Stimulated activated CD4-positive, alpha-beta T cell treated with anti-CD3 and anti-CD28 coated beads, Interleukin-1b, Interleukin-23, amount 100 ng/mL, for 1 hour (primary cell): ENCODE measurements at places on chromosomes 1 and 21.

DNA sequence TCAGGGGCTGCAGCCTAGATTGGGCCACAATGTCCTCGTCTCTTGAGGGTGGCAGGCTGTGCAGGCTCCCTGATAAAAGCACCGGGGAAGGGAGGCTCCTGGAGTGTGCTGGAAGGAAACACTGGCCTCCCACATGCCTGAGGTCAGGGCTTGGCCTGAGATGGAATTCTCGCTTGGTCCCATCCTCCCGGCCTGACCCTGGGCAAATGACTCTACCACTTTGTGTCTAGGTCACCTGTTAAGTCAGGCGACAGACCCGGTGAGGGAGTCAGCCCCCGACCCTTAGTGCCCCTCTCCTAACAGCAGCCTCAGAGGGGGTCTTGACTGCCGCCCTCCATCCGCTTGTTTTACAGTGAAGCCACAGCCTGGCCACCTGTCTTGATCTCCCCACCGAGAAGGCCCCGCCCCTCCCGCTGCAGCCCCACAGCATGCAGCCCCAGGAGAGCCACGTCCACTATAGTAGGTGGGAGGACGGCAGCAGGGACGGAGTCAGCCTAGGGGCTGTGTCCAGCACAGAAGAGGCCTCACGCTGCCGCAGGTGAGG lies 2.5 kb downstream of the SMIM1 start:
- no peak for DNase-seq

DNA sequence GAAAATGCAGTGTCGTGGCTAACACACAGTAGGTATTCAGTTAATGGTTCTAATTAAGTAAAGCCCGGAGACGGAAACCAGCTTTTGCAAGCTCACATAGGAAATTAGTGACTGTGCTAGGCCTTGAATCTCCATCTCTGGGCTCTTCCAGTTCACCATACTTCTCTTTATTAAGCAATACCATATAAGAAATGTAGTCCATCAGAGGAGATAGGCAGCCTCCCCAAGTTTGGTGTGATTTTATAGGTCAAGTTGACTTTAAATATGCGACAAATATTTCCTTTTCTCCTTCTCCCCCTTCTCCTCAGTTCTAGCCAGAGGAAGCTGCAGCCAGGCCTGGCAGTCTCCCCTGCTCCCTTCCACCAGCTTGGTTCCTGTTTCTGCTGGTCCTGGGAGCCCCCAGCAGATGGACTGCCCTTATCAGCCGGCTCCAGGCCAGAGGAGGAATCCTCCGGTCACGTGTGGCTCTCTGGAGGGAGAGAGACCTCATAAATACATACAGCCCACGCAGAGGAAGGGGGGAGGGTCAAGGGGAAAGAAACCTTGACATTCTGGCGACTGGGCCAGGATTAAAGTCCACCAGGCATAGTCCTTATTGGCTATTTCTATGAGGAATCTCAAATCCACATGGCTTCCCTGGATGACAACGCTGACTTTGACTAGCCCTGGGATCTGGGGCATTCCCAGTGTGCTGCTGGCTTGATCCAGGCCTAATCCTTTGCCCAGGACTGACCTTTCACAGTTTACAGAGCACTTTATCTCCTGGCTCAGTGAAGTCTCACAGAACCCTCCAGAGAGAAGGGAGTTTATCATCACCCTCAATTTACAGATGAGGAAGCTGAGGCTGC lies 115.1 kb upstream of the JUN start:
- no peak for DNase-seq

GRCh38 chr1:116457946-116458604 lies 85.0 kb downstream of the ATP1A1 start:
- no peak for DNase-seq

GRCh38 chr21:34313116-34313515 lies 50.7 kb upstream of the KCNE2 start:
- no peak for DNase-seq

GRCh38 chr1:2183937-2184334 lies 10.6 kb downstream of the FAAP20 start:
- DNase-seq: no peak

DNA sequence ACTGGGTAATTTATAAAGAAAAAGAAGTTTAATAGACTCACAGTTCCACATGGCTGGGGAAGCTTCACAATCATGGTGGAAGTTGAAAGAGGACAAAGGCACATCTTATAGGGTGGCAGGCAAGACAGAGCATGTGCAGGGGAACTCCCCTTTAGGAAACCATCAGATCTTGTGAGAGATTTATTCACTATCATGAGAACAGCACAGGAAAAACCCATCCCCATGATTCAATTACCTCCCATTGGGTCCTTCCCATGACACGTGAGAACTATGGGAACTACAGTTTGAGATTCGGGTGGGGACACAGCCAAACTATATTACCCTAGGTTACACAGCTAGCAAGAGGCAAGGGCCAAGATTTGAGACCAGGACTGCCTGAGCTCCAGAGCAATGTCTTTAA lies 30.4 kb upstream of the SOX13 start:
- DNase-seq: no peak
